ENCODE measurements at places on chromosomes 3 and 15.

- H3K36me3 ChIP-seq: no peaks in the 10 kb centered on the region
- no peak overlapping the region for H3K27ac ChIP-seq
- H3K4me1 ChIP-seq: no peaks in the 10 kb centered on the region
Measured at GRCh38 chr3:102741105-102741504, 306.3 kb downstream of the ZPLD1 start.

GRCh38 chr3:113507501-113508067 is 7.4 kb downstream of the SPICE1 start:
- H3K36me3 ChIP-seq: peaks cover 6% of the 10 kb centered on the region
- H3K4me1 ChIP-seq: peaks cover 1% of the 10 kb centered on the region

DNA sequence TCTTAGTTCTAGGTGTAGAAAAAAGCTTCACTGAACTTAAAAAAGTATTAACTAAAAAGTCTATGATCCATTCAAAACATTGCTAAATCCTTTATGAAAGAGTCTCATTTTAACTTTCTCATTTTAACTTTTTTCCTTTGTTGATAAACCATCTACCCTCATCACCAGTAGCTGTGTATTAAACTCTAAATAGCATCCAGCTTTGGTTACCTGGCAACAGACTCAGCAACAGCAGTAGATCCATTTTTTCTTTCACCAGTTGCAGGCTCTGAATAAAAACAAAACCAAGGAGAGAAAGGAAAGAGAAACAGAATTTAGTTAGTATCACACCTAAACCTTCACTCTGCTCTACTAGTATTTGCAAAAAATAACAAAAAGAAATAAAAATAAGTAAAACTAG is 51.6 kb downstream of the TP53BP1 start:
- H3K27ac ChIP-seq: peak overlapping the region; percentile 93
- H3K4me3 ChIP-seq: no peak overlapping the region
- peaks cover 14% of the 10 kb centered on the region for H3K4me1 ChIP-seq
- no peaks in the 10 kb centered on the region for H3K27me3 ChIP-seq
- no peak for DNase-seq

DNA sequence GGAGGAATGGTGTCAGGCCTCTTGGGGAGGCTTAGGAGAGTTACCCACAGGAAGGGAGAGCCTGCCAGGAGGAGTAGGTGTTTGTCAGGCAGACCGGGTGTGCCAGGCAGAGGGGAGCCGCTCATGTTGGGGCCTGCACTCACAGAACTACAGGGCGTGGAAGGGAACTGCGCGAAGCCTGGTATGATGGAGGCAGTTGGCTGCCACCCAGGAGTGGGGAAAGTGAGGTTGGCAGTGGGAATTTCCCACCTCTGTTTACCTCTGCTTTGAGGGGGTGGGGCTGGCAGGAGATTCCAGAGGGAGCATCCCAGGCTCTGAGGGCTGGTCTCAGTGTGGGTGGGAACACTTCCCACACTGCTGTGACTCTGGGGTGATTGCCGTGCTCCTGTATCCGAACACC is 99.9 kb downstream of the SLCO3A1 start:
- no peaks in the 10 kb centered on the region for H3K36me3 ChIP-seq
- H3K27ac ChIP-seq: no peak overlapping the region
- DNase-seq: no peak

All from activated naive CD8-positive, alpha-beta T cell treated with anti-CD3 and anti-CD28 coated beads, Interleukin-2, amount 50 U/mL, for 24 hours (primary cell).